CD4-positive, alpha-beta T cell treated with Interleukin-4 for 1 hour (primary cell): ENCODE measurements at places on chromosomes 12 and 14.

DNA sequence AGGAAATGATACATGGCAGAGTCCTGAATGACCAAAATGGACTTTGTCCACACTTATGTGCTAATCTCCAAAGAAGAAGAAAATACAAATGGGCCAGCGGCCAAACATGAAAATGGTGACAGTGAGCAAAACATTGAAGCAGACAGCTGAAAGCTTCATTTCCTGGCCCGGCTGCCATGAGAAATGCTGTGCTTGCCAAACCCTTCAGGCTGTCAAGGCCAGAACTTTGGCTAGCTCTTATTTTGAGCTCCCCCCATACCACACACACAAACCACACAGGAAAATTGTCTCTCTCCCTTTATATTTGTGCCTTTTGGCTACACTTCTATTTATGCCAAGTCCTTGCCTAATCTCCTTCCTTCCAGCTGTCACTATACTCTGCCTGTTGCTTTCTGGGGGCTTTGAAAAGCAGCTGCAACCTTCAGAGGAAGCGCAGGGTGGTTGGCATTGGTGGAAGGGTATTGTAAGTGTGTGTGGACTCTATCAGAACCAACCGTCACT, 323.8 kb downstream of the RAD51B start:
- no peak for DNase-seq

- DNase-seq = no peak
Measured at GRCh38 chr14:71416392-71416791, 509.1 kb downstream of the PCNX1 start.

DNA sequence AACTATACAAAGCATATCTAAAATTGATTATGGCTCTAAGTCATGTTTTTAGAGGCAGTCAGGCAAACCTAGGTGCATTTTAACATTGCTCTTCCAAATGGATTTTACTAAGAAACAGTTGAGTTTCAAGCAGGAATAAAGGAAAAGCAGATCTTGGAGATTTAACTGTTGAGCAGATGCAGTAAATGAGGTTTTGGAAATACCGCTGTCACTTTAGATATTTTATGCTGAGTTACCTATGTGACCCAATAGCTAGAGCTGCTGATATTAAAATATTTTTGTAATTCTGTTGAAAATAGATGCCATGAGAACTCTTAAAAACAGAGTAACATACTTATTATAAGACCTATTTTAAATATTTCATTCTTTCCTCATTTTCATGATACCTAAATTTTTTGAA, 181.4 kb downstream of the SYT1 start:
- DNase-seq = no peak

DNA sequence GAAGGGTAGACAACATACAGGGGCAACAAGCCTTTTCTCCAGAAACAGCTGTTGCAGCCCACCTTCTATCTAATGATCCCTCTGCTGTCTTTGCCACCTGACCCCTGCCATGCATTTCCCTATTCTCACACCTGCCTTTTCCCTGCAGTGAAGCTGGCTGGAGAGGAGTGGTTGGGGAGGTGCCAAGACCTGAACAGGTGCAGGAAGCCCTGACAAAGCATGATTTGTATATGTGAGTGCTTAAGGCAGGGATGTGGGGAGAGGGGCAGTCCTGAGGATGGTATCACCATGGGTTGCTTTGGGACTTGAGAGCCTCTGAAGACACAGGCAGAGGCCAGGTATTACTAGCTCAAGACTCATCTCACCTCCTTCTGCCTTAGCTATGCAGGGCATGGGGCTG, 2.9 kb upstream of the PFDN5 start:
- no peak for DNase-seq
